GM04503 (cell line): ENCODE measurements at places on chromosomes 12 and 14.

GRCh38 chr12:6604259-6605029 lies 2.7 kb downstream of the CHD4 start:
- DNase-seq, result no peak

- no peak for DNase-seq
Measured at GRCh38 chr12:98901189-98901588, 256.1 kb downstream of the APAF1 start.

DNA sequence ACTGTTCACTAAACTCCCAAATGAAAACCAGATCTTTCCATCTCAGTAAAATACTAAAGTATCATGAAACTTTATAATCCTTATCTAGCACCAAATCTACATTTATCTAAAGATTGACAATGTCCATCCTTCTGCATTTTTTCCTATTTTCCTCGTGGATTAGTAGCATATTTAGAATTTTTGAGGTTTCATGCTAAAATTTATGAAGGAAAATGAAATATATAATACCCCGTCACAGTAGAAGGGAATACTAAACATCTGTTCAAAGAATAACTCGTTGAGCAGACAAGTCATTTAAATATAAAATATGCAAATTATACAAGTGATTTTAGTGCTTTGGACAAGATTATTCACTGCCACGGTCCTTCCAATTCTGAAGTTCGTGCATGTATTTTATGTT lies 122.7 kb upstream of the SLCO1C1 start:
- DNase-seq, result no peak

GRCh38 chr12:6231359-6232268 lies 31.4 kb downstream of the CD9 start:
- DNase-seq, result no peak

- DNase-seq, result no peak
Measured at GRCh38 chr14:68479247-68479646, 313.6 kb downstream of the ZFP36L1 start.

GRCh38 chr14:61538464-61539022 lies 156.8 kb upstream of the HIF1A start:
- no peak for DNase-seq

DNA sequence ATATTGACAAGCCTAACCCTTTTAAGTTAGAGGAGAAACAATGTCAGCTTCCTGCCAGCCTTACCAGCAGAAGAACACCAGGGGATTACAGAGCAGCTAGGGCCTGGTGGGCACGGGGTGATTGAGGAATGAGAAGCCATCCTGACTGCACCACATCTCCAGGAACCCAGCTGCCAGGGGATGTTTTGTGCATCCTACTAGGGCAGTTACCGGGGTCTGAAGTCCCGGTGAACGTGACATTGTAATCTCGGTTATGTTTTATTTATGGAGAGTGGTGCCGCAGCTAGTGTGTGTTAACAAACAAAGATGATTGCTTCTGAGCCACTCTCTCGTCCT lies 115.9 kb downstream of the BCL11B start:
- DNase-seq, result no peak

DNA sequence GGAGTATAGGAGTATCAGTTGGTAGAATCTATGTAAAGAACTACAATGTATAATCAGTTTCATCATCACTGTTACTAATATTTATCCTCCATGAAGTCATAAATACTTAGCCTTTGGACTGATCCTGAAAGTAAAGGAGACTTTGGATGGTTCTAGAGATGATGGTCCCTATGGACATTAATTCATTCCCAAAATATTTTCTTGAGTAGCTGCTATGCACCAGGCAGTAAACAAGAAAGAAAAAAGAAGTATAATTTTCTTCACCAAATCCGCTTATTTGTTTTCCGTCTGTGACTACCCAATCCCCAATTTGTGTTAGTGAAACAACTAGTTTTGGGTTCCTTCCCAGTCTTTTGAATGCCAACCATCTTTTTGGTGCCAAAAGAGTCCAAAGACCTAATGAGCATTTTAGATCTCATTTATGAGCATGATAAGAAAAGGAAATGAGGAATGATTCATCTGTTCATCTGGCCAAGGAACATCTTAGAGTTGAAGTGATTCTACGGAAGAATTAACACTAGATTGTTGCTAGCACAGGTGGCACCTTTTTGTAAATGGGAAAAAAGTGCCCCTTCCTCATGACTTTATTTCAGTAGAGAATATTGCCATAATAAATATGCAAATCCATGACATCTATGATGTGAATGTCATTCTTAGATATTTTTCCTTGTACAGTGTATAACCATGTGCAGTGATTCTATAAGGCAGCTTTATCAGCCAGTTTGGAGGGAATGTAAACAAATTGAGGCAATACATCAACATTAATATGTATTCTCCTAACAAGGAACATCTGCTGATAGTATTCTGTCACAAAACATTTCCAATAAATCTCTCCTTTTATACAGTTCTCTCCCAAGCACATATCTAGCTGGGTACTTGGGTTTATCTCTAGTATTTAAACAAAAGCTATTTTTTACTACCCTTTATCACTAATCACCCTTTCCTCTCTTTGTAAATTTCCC lies 85.1 kb upstream of the CCDC91 start:
- no peak for DNase-seq

DNA sequence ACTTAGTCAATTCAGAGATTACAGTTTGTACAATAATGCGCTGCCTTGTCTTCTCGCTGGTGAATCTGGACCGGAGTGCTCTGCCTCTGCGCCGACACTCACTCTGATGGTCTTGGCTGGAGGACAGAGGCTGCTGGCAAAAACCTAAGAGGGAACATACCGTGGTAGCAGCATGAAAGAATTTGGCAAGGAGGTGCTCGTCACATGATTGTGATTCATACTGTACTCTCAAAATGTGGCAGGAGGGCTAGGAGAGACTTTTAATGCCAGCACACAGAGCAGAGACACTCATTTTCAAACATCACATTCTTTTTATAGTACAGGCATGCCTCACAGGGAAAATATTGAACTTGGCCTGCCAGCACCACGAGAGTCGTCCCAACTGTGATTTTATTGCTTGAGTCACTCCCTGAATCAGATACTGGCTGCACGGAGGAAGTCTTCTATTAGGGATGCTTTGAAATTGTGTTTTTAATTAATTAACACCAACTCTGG lies 67.8 kb downstream of the HMGA2 start:
- peak; percentile 100 for DNase-seq

DNA sequence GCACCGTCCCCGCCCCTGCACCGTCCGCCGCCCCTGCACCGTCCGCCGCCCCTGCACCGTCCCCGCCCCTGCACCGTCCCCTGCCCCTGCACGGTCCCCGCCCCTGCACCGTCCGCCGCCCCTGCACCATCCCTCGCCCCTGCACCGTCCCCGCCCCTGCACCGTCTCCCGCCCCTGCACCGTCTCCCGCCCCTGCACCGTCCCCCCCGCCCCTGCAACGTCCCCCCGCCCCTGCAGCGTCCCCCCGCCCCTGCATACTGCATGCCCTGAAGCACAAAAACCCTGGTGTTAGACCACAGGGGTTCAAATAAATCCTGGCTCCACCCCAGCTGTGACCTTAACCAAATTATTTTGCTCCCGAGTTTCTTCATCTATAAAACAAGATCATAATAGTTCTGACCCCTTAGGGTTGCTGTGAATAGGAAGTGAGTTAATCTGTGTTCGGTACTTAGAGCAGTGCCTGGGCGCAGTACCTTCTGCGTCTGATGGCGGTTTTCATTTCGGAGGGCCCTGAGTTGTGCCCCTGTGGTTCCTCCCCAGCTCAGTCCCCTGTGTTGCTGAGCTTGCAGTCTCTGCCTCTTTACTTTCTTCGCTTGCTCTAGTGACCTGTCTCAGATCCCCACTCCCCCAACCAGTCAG lies 38.1 kb downstream of the ESRRB start:
- DNase-seq, result no peak

GRCh38 chr12:21850419-21850818 lies 75.9 kb upstream of the KCNJ8 start:
- no peak for DNase-seq

GRCh38 chr12:102050660-102051430 lies 10.9 kb downstream of the WASHC3 start:
- no peak for DNase-seq

GRCh38 chr12:109696485-109697269 lies 16.9 kb upstream of the FAM222A start:
- no peak for DNase-seq
